ENCODE measurements at places on chromosomes 7 and 10. TPM values are rescaled to one million over a fixed set of nuclear protein-coding genes. Genes with fewer than 3 reads are reported as not detected.

The HOXA1 gene
- total RNA-seq = not detected

The CALCR gene
- not detected for total RNA-seq

The HOXA5 gene
- total RNA-seq = 22.0 TPM

The MMD2 gene
- total RNA-seq = not detected

The NRCAM gene
- total RNA-seq = 0.53 TPM

The SHH gene
- 0.11 TPM for total RNA-seq

DNA sequence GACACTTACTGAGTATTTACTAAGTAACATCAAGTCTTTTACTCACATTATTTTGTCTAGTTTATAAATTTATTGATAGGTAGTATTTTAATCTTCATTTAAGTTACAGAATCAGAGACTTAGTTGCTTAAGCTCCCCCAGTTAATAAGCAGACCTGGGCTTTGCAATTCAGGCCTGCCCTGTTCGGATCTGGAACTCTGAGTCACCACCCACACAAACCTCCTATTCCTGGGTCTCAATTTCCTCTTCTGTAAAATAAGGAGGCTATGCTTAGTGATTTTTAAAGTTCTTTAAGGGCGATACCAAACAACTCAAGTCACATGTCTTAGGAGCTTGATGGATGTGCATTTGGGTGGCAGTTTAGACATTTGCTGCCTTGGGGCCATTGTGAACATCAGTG is 3.5 kb upstream of the MGAM start:
- no peak overlapping the region for H3K4me3 ChIP-seq
- no peaks in the 10 kb centered on the region for H3K4me1 ChIP-seq
- no peak for DNase-seq

DNA sequence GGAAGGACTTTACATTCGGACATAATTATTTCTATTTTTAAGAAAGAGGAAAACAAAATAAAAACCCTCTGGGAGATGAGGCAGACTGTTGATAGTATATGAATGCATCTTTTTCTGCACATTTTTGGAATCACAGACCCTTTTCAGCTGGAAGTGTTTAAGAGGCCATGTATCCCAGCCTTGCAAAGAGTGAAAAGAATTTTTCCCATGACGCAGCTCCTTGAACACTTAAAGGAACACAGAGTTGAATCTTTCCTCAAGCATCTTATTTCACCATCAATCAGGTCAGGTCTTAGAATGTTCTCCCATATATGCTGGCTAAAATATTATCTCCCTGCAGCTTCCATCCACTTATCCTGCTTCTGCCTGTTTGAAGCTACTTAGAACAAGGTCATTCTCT is 45.9 kb upstream of the PAPSS2 start:
- no peak for DNase-seq
- H3K4me1 ChIP-seq = no peaks in the 10 kb centered on the region
- H3K4me3 ChIP-seq = no peak overlapping the region
- no peak overlapping the region for H3K27ac ChIP-seq

DNA sequence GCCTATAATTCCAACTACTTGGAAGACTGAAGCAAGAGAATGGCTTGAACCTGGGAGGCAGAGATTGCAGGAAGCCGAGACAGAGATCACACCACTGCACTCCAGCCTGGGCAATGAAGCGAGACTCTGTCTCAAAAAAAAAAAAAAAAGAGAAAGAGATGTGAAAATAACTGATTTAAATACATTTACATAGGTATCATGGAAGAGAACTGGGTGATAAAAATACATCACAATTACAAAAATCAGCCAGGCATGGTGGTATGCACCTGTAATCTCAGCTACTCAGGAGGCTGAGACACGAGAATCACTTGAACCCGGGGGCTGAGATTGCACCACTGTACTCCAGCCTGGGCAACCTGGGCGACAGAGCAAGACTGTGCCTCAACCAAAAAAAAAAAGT is 19.8 kb downstream of the NANOS1 start:
- peaks cover 97% of the 10 kb centered on the region for H3K36me3 ChIP-seq
- H3K4me1 ChIP-seq = no peaks in the 10 kb centered on the region
- no peak for DNase-seq
- H3K4me3 ChIP-seq = no peak overlapping the region
- no peak overlapping the region for H3K27ac ChIP-seq

- H3K27me3 ChIP-seq = no peaks in the 10 kb centered on the region
- no peaks in the 10 kb centered on the region for H3K36me3 ChIP-seq
- H3K4me1 ChIP-seq = no peaks in the 10 kb centered on the region
- H3K27ac ChIP-seq = no peak overlapping the region
- DNase-seq = no peak
- no peak overlapping the region for H3K4me3 ChIP-seq
Observed at GRCh38 chr7:85749696-85750453, 563.0 kb upstream of the SEMA3D start.

DNA sequence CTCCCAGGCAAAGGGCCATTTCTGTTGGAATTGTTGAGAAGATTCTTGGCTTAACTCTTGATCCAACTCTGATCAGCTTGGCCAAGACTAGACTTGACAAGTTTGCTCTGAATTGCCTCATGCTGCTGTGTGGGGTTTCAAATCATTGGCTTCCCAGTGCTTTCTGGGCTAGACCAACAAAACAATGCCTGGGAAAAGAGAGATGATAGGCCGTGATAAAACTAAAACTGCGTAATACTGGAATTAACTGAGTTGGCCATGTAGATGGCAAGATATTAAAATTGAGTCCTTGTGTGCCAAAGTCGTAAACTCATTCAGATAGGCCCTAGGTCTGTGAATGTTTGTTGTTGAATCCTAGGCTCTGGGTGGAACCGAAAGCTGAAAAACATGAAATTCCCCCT is 222.6 kb downstream of the MGMT start:
- H3K36me3 ChIP-seq = no peaks in the 10 kb centered on the region
- H3K4me3 ChIP-seq = no peak overlapping the region
- no peak for DNase-seq
- H3K4me1 ChIP-seq = peaks cover 5% of the 10 kb centered on the region

DNA sequence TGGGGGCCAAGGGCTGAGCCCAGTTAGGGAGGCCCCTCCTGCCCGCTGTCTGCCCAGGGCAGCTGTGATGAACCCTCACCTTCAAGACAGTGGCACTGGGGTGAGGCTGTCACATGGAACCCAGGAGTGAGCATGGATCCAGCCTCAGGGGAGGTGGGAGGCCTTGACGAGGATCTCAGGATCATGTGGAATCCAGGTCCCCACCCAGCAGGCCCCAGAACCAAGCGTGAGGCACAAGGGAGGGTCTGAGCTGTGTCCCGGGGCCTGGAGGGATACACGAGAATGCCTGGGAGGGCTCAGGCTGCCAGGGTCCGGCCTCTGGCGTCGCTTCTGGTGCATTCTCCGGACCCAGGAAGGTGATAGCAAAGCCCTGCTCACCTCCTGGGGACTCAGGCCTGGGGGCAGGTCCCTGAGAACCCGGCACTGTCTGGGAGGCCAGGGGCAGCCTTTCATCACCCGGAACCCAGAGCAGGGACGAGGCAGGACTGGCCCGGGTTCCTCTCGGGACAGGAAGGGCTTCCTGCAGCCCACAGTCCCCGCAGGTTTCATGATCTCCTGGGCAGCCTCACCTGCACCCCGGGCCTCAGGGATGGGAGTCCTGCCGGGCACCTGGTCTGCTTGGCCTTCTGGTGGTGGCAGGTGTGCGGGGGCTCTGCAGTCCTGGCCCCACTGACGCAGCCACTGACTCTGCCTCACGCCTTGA is 17.5 kb downstream of the DPYSL4 start:
- DNase-seq = no peak
- H3K4me3 ChIP-seq = no peak overlapping the region
- H3K27ac ChIP-seq = no peak overlapping the region
- no peaks in the 10 kb centered on the region for H3K36me3 ChIP-seq

- H3K27ac ChIP-seq = no peak overlapping the region
- H3K27me3 ChIP-seq = no peaks in the 10 kb centered on the region
- no peak for DNase-seq
- H3K36me3 ChIP-seq = no peaks in the 10 kb centered on the region
Observed at GRCh38 chr10:105187243-105187642, 546.2 kb downstream of the SORCS3 start.

DNA sequence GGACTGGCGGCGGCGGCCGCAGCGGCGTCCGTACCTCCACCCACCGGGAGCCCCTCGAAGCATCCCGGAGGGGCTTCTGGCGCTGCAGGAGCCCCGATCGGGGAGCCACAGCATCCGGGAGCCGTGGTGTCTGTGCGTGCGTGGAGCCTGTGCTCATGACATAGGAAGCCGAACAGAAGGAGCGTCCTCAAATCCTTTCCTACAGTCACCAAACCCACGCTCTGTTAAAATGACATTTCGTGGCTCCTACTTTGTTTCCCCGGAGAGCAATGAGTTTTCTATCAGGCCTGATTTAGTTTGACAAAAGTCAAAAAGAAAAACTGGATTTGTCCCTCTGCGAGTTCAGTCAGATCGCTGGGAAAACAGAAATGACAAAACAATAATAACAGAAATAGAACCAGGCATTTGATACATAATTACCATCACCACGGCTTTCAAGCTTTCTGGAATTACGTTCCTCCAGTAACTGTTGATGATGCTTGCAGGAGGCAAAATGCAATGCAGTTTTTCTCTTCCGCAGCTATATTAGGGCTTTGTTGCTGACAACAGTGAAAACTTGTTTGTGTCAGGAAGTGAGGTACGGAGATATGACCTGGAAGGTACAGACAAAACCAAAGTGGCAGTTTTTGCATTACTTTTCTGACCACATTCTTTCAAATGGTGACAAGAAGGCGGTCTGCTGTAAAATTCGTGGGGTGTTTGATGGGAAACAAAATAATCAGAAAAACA is 219.3 kb upstream of the MKLN1 start:
- H3K36me3 ChIP-seq = no peaks in the 10 kb centered on the region
- no peaks in the 10 kb centered on the region for H3K4me1 ChIP-seq
- peak overlapping the region; percentile 99 for H3K4me3 ChIP-seq
- peak overlapping the region; percentile 96 for H3K27ac ChIP-seq
- DNase-seq = no peak
- no peaks in the 10 kb centered on the region for H3K27me3 ChIP-seq

GRCh38 chr7:99106821-99107241 is 37.1 kb downstream of the SMURF1 start:
- DNase-seq = no peak
- H3K36me3 ChIP-seq = no peaks in the 10 kb centered on the region
- no peaks in the 10 kb centered on the region for H3K27me3 ChIP-seq
- H3K27ac ChIP-seq = peak overlapping the region; percentile 74

DNA sequence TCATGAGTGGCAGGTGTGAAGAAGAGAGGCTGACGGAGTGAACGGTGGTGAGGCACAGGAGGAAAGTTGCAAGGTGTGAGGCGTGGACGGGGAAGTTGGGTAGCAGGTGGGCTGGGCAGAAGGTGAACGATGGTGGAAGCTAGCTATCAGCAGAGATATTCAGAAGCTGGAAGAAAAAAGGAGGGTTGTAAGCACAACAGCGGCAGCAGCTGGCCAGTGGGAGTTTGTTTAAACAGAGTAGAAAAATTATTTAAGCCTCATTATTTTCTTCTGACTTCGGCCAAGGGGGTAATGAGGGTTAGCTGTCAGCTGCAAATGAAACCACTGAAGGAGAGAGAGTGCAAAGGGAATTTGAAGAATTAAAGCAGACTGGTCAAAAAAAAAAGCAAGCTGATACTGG is 62.1 kb upstream of the PRKAR2B start:
- H3K27me3 ChIP-seq = no peaks in the 10 kb centered on the region
- no peaks in the 10 kb centered on the region for H3K36me3 ChIP-seq
- no peak overlapping the region for H3K27ac ChIP-seq
- no peak for DNase-seq
- H3K4me1 ChIP-seq = no peaks in the 10 kb centered on the region

GRCh38 chr10:99143011-99143410 is 92.6 kb downstream of the HPSE2 start:
- H3K4me1 ChIP-seq = no peaks in the 10 kb centered on the region
- no peaks in the 10 kb centered on the region for H3K36me3 ChIP-seq
- no peak for DNase-seq
- no peak overlapping the region for H3K27ac ChIP-seq
- no peak overlapping the region for H3K4me3 ChIP-seq
- no peaks in the 10 kb centered on the region for H3K27me3 ChIP-seq

DNA sequence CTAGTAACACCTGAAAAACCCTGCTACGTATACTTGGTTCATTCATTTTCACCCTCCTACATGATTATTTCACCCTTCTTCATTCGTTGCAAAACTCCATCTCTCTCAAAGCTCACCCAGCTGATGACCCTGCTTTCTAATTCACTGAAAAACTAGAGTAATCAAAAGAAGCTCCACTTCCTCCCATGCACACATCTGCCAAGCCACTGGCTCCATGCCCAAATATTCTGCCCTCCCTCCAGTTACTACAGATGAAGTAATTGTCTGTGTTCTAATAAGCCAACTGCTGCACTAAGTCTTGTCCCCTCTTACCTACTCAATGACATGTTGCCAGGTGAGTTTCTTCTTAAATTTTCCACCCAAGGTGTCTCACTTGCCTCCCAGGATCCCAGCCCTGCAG is 96.9 kb upstream of the CCDC71L start:
- H3K4me1 ChIP-seq = no peaks in the 10 kb centered on the region
- H3K27me3 ChIP-seq = no peaks in the 10 kb centered on the region
- H3K4me3 ChIP-seq = no peak overlapping the region
- no peaks in the 10 kb centered on the region for H3K36me3 ChIP-seq
- H3K27ac ChIP-seq = no peak overlapping the region

DNA sequence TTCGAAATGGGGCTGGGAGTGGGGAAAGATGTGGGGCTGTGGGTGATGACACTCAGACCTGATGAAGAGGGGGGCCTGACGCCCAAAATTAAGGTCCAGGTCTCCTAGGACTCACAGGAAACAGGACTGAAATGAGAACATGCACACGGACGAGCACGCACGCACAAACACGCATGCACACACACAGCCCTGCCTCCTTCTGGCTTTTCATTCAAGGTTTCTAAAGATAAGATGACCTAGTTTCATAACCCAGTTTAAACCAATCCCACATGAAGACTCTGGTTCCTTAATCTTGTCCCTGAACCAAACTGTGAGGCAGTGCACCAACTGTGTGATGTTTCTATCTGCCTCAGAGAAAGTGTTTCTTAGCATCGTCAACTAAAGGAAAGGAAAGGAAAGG is 162.0 kb downstream of the DGKI start:
- no peak overlapping the region for H3K4me3 ChIP-seq
- H3K27ac ChIP-seq = no peak overlapping the region
- H3K27me3 ChIP-seq = no peaks in the 10 kb centered on the region
- peaks cover 8% of the 10 kb centered on the region for H3K4me1 ChIP-seq

DNA sequence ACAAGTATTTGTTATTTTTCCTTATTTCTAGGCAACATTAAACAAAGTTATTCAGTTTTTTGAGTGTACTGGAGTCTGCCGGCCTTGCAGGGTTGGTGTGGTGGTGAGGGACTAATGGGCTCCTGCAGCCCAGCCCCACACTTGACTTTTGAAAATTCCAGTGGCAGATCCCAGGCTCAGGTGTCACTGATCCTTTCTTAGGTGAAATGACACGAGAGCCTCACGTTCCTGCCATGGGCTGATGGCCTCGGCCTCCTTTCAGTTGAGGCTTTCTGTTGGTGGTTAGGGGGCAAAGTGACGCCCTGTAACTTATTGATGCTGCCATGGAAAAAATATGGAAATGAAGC is 117.9 kb downstream of the NKX6-2 start:
- DNase-seq = no peak
- H3K4me3 ChIP-seq = no peak overlapping the region
- H3K4me1 ChIP-seq = no peaks in the 10 kb centered on the region
- no peak overlapping the region for H3K27ac ChIP-seq

- no peaks in the 10 kb centered on the region for H3K27me3 ChIP-seq
- H3K27ac ChIP-seq = no peak overlapping the region
- no peaks in the 10 kb centered on the region for H3K4me1 ChIP-seq
Observed at GRCh38 chr10:63922468-63923284, 401.5 kb downstream of the REEP3 start.

GRCh38 chr10:31940839-31941653 is 12.4 kb upstream of the ARHGAP12 start:
- H3K4me1 ChIP-seq = peaks cover 3% of the 10 kb centered on the region
- H3K27ac ChIP-seq = no peak overlapping the region
- no peak overlapping the region for H3K4me3 ChIP-seq
- no peaks in the 10 kb centered on the region for H3K27me3 ChIP-seq
- H3K36me3 ChIP-seq = no peaks in the 10 kb centered on the region
